CD4-positive, alpha-beta T cell treated with Interleukin-17A for 1 hour (primary cell): ENCODE measurements at places on chromosomes 3 and 15.

- no peak for DNase-seq
Observed at GRCh38 chr3:9859530-9860025, 15.8 kb upstream of the RPUSD3 start.

DNA sequence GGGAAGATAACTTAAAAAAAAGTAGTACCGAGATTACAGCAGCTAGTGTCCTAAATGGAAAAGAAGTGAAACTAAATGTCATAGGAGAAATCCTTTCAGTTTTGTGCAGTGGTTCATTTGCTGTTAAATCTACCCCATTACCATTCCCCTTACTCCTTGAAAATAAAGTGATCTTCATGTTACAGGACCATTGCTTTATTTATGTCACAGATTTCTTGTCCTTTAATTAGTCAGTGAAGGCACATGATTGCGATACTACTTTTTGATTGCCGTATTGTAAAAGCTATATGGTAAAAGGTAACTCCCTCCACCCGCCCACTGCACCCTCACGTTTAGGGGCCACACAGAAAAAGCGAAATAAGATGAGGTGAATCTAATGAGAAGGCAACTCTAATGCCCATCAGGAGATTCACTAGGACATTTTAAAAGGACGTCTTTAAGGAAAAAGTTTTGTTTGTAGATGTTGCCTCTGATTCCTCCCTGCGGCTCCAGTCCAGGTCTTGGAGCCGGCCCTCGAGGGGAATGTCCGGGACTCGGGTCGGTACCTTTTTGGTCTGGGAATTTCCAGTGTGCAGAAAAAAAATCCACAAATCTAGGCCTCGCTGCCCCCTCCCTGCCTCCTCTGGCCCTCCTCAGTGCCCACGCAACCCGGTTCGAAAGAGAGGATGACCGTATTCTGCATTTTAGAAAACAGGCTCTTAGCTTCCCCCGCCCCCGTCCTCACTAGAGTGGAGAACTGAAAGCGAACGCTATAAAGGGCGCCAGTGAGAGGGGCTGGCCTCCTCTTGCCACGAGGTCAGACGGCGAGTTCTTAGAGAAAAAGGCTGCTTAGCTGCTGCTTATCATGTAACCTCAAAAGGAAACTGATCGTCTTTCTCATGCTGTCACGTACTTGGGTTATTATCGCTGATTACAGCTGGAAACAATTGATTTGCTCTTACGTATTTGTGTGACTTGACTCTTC is 21.8 kb upstream of the NFKBIZ start:
- DNase-seq: peak; percentile 91

GRCh38 chr3:71723452-71724170 is 1.6 kb downstream of the EIF4E3 start:
- DNase-seq: peak; percentile 81

GRCh38 chr3:43883729-43884396 is 193.1 kb downstream of the ABHD5 start:
- no peak for DNase-seq

DNA sequence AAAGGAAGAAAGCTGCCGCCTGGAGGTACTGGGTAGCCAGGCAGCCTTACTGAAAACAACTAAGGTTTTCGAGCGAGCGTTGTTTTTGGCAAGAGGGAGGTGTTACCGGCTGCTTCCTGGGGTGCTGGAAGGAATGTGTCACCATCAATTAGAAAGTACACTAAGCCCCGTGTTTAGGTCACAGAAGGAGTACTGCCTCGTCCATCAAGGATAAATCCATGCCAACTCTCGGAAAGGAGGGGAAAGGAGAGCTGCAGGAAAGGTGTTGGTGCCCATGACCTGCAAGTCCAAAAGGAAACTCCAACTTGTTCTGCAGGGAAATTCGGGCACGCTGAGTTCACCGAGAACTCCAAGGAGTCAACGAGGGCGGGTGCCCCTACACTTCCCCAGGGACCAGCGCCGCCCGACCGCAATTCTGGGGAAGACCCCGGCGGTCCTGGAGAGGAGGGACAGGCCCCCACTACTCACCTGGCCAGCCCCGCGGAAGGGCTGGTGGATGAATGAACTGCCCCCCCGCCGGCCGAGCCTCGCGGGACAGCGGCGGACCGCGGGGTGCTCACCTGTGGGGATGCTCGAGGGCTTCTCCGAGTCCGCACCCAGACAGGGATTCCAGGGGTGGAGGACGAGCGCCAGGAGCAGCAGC is 542 bp downstream of the PLOD2 start:
- DNase-seq: no peak

- no peak for DNase-seq
Observed at GRCh38 chr3:159837725-159838124, 150.9 kb upstream of the IL12A start.

DNA sequence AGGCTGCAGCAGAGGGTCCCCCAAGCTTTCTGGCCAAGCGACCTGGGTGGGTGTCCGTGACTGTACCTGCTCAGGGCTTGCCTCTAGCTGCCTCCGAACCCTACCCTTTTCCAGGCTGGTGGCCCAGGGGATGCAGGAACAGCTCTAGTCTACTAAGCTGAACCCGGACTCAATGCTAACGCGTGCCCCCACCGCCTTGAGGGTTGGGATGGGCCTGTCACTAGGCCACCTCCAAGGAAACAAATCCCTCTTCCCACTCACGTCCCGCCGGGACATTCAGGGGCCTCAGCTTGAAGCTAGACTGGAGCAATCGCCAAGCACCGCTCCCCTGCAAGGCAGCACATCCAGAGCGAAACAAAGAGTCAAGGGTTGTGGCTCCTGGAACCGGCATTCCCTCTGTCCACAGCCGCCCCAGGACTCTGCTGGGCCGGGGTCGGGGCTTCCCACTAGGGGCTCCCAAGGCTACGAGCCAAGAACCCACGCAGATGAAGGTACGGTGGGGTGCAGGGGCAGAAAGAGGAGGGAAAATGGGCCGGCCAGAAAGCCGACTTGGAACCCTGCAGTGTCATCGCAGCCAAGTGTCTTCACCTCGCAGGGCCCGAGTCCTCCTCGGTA is 2.9 kb downstream of the FBXL22 start:
- no peak for DNase-seq

GRCh38 chr3:18951333-18951732 is 197.0 kb upstream of the KCNH8 start:
- no peak for DNase-seq

DNA sequence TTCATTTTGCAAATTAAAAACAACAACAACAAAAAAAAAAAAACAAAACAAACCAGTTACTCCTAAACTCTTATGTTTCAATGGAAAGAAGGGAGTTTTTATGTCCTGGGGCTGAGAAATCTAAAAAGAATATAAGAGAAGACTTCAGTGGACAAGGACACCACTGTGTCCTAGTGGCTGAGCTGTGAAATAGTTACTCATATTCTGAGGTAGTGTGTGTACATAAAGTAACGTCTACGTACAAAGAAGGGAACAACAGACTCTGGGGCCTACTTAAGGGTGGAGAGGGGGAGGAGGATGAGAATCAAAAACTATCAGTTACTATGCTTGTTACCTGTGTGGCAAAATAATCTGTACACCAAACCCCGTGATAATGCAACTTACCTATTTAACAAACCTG is 6.0 kb upstream of the TP53BP1 start:
- no peak for DNase-seq

DNA sequence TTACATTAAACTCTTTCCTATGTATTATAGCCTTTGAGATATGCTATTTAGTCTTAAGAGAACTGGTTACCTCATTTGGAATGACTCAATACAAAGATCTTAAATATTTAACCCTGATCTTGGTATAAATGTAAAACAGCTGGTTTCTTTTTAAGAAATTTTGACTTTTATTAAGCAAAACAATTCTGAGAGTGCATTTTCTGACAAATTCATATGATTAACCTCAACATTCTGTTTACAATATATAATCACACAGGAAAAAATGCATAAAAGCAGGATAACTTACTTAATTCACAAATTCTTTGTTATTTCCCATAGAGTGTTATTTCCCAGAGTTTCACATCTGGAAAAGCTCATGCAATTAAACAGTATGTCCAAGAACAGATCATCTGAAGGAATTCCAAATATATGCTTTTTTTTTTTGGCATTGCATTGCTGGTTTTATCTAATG is 400.4 kb upstream of the THBS1 start:
- DNase-seq: no peak

- no peak for DNase-seq
Observed at GRCh38 chr3:197149-197827, 725 bp downstream of the CHL1 start.

DNA sequence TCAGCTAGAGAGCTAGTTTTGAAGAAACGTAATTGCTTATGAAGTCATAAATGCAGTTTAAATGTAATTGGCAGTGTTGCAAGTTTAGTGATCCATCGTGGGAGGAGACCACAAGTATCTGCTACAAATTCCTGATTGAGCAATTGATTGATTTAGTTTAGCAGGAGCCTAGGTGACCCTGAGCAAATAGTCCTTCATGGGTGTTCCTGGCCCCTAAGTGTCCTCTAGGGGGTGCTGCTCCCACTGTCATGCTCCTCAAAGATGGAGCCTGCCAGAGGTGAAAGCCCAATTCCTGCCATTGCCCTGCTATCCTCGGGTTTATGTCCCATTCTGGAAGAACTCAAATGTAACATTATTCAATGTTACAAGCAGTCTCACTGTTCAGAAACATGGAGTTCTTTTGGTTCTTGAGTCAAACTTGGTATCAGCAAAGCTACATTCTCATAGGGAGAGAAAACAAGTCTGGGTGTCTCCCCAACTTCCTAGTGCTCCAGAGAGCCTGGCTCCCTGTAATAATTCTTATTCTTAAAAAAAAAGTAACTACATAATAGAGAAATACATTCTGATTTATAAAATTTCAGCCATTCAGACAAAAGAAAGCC is 29.8 kb upstream of the SENP5 start:
- DNase-seq: peak; percentile 80

GRCh38 chr3:5198986-5199731 is 11.7 kb downstream of the EDEM1 start:
- DNase-seq: peak; percentile 43

DNA sequence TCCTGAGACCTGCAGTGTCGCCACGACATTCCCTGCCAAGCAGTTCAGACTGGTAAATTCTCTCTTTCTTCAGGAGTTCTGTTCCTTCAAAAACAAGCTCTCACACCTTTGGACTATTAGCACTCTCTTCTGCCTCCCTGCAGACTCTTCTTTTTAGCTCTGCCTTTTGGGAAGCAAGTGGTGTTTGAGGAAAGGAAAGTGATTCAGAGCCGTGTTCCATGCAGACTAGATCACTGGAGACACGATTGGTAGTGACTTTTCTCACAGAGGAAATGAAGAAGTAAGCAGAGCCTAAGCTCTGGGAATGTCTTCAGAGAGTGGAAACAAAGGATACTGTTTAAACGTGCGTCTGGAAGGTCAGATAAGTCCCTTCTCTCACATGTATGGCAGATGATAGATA is 270.6 kb upstream of the TPRG1 start:
- DNase-seq: no peak

DNA sequence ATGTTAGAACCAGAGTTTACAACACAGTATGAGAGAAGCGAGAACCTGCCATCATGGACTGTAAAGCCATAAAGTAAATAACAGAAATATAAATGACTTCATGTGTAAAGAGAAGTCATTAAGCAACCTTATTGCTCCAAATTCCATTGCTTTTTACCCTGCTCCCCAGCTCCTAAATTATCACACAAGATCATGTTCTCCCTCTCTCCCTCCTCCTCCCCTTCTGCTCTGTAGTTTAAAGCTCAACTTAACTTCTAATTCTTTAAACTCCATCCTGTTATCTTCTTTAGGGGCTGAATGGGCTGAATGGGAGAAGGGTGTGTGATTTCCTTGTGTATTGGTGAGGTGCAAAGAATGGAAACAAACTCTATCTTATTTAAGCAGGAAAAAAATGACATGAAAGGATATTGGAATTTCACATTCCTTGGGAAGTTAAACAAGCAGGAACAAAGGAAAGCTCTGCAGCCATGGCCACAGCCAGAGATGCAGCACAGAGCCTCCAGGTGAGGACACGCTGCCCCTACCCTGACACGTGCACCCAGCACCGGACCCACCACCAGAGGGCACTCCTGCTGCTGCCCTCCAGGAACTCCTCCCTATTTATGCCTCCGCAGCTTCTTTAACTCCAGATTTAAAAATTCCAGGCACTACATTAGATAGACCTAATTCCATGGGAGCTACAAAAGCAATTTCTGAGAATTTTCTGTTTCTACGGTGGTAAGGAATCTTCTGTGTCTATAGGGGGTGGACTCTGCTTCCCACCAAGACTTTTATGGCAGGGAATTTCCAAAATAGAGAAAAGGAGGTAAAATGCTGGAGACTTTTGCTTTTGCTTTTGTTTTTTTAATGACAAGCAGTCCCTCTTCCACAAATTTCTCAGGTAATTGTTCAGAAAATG is 76.9 kb upstream of the ABI3BP start:
- DNase-seq: peak; percentile 49

GRCh38 chr3:11481556-11481955 is 162.2 kb downstream of the VGLL4 start:
- no peak for DNase-seq

DNA sequence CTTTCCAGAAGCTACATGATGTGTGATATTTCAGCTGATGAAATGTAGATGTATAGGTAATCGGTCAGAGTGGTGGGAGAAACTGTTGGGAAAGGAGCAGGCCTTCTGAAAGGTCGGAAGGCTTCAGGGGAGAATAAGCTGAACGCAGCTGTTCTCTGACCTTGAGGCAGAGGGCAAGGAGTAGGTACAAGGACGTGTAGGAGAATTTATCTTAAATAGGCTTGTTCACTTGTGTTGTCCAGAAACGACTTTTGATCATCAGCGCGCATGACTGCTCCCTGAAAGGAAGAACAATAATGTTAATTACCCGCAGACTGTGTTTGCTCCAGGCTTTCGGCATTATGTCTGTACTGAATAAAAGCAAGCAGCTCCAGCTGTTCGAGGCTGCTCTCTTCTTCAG is 39.6 kb downstream of the GPR160 start:
- DNase-seq: no peak

- no peak for DNase-seq
Observed at GRCh38 chr3:185555860-185556347, 3.5 kb upstream of the LIPH start.

- DNase-seq: no peak
Observed at GRCh38 chr3:170739410-170739809, 130.6 kb downstream of the RPL22L1 start.

GRCh38 chr15:59689626-59690236 is 611 bp upstream of the BNIP2 start:
- DNase-seq: peak; percentile 79

GRCh38 chr15:33161209-33161608 is 33.3 kb downstream of the FMN1 start:
- no peak for DNase-seq

DNA sequence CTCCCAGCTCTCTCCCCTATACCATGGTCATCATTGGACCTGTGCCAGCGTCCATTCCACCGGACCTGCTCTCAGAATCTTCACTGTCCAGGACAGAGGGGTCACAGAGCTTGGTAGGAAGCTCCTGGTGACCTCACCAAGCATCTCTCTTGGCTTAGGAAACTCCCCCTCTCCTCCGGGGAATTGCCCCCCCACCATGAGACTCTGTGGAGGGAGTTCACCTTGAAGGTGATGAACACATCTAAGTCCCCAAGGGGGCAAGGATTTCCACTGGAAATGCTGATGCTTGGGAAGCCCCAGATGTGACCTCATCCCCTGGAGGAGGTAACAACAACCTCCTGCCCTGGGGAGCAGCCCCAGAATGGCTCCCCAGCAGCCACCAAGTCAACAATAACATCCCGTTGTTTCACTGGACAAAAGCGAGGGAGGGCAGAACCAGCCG is 3.2 kb downstream of the SEMA7A start:
- no peak for DNase-seq
